ENCODE measurements at places on chromosomes 6 and 20.

DNA sequence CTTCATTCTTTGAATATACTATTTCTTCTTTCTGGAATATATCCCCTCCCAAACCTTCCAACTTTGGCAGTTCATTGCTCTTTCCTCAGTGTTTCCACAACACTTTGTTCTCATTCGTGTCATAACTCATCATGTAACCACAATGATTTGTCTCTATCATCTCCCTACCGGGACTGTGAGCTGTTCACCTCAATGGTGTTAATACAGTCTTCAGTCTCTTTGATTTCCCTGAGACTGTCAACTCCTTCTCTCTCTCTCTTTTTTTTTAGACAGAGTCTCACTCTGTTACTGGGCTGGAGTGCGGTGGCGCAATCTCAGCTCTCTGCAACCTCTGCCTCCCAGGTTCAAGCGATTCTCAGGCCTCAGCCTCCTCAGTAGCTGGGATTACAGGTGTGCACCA is 2.5 kb upstream of the MMP24 start:
- DNase-seq = no peak

GRCh38 chr6:118325220-118325860 is 222.8 kb upstream of the PLN start:
- no peak for DNase-seq

- DNase-seq = no peak
Measured at GRCh38 chr6:56938649-56939191, 16.2 kb upstream of the BEND6 start.

DNA sequence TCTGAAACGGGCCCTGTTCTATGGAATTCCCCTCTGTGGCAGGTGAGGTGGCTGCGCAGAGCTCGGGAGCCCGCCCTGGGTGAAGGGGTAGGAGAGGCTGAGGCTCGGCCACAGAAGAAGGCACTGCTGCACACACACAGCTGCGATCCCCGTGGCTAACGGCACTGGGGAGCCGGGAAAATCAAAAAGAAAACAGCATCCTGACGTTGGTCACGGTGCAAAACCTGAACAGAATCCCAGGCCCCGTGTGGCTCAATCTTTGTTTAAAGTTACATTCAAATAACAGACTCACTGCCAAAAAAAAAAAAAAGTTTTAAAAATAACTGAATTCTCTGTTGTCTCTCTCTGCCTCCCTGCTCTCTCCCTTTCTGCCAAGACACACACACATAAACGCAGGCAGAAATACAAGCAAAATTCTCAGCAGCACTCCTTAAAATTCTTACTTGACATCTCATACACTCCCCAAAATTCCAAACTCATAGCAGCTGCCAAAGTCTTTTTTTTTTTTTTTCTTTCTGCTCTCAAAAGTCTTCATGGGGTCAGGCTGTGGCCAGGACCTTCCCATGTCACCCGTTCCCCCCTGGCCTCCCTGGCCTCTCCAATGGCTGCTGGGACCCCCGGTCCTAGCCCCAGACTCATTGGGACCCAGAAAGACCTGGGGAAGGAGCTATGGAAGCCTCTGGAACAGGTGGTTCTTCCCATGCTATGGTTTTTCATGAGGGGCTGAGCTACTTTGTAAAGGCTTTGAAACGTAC is 248.8 kb downstream of the TTLL2 start:
- no peak for DNase-seq

DNA sequence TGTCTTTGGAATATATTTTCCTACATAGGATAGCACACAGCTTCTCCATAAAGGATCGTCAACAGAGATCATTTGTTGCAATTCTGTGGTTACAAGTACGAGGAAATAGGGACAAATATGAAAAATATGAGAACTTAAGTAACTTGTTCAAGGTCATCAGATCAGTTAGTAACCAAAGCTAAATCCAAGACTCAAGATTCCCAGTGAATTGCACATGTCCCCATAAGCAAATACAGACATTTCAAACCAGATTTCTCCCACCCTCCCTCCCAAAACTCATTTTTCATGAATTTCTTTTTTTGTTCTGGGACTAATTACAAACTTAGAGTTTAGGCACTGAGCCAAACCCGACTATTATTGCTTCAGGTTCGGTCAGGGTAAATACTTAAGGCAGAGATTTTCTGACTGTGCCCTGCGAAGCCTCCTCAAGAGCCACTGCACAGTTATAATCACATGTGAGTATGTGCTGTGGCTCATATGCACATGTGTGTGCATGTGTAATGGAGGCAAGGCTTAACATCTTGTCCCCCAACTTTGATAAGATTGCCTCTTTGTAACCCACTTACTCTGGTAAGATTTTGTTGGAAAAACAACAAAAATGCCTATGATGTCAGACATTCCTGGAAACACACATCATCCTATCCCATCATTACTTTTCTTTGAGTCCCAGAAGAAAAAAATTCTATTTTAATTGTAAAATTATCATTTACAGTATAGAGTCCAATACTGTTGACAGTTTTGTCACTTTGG is 216.2 kb downstream of the CD83 start:
- no peak for DNase-seq

- peak; percentile 55 for DNase-seq
Measured at GRCh38 chr6:6689400-6690143, 101.1 kb downstream of the LY86 start.

DNA sequence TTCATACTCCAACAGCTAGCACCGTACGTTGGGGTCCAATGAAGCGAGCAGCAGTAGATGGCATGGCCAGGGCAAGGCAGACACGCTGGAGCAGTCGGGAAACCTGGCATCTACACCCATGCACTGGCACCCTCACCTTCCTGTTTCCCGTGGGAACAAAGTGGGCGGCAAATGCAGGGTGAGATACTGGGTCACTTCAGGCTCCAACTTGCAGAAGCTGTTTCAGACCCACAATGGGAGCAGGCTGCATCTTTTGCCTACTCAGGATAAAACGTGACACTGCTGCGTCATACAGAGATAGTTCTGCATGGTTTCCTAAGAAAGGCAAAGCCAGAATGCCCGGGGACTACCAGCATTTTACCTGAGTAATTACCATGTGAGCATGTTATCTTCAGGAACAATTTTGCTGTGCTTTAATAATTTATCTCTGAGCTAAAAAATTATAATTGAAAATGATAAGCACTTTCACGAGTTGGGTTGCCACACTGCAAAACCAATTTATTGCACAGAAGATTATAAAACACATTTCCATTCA is 10.9 kb upstream of the CD93 start:
- peak; percentile 55 for DNase-seq

DNA sequence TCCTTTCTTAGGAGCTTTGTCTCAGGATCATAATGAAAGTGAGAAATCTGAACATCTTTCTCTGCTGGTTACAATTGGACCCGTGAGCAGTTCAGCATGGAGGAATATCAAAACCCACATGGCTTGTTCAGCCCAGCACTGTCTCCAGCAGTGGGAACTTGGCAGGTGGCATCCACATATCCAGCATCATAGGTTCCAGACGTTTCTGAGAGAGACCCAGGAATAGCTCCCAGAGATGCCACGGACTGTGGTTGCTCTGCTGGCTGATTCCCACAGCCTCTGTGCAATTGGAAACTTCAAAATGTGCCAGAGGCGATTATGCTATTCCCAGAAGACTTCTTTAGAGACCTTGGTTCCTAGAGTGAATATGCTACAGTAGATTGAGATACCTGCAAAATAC is 76.4 kb downstream of the PHACTR2 start:
- DNase-seq = no peak

DNA sequence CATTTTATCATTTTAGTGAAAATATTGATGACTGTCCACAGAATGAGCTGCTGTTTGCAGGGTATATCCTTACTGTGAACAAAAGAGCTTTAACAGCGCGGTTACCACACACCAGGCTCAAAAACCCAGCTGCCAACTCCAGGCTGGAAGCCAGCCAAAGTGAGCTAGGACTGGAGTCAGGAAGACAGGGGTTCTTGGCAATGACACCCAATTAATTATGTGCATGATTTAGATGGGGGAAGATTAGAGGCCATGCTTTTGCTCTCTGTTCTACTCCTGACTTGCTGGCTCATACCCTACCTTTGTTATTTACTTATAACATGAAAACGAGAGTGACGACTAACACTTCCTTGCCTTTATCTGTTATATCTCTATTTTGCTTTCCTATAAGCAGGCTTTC is 128.9 kb upstream of the SHLD1 start:
- DNase-seq = no peak

- peak; percentile 96 for DNase-seq
Measured at GRCh38 chr6:43917878-43918382, 147.9 kb downstream of the VEGFA start.

- DNase-seq = no peak
Measured at GRCh38 chr6:109222848-109223247, 127.5 kb downstream of the CEP57L1 start.

GRCh38 chr6:12490351-12490903 is 200.3 kb downstream of the EDN1 start:
- no peak for DNase-seq

DNA sequence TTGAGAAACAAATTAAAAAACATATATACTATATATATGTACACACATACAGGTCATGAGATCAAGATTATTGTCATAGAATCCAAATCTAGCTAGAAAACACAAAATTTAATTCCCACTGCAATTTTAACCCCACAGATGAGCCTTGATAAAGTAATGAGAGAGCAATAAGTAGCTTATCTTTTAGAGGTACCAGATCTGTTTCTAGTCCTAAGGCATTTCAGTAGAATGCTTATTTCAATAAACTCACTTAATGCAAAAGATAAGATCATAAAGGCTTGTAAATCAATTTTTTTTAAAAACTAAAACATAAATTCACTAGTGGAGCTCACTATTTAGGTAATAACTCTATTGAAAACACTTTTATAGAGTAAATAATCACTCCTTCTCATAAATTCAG is 47.2 kb downstream of the PRKN start:
- no peak for DNase-seq

GRCh38 chr20:62740286-62741141 is 31.9 kb downstream of the NTSR1 start:
- peak; percentile 87 for DNase-seq

DNA sequence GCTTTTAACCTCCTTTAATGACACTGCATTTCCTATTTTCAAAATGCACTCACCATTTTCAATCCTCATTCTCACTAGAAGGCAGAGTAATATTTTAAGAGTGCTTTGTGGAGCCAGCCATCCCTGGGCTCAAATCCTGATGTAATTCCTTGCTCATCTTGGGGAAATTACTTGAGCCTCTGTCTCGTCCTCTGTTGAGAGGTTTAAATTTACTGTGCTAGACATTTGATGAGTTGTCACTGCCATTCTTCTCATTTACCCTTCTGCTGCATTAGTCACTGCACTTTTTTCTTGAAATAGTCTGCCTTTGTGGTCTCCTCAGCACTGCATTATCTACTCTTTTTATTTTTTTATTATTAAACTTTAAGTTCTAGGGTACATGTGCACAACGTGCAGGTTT is 150.0 kb upstream of the HDDC2 start:
- DNase-seq = no peak

- no peak for DNase-seq
Measured at GRCh38 chr20:32080783-32081182, 28.7 kb upstream of the TM9SF4 start.

DNA sequence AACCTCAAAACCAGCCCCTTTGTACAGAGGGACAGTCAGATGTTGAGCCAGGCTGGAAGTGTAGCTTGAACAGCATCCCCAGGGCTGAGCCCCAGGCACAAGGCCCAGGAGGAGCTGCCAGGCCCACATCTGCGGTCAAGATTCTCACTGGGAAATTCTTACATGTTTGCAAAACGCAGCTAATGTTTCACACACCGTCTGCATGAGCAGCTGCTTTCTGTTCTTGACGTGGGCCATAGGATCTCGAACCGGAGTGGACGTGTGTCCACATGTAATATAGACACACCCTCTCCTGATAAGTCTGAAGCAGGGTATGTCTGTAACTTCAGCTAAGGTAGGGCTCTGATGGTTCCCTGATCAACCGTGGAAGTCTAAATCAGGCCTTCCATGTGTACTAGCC is 41.3 kb upstream of the TRAF3IP2 start:
- DNase-seq = no peak

DNA sequence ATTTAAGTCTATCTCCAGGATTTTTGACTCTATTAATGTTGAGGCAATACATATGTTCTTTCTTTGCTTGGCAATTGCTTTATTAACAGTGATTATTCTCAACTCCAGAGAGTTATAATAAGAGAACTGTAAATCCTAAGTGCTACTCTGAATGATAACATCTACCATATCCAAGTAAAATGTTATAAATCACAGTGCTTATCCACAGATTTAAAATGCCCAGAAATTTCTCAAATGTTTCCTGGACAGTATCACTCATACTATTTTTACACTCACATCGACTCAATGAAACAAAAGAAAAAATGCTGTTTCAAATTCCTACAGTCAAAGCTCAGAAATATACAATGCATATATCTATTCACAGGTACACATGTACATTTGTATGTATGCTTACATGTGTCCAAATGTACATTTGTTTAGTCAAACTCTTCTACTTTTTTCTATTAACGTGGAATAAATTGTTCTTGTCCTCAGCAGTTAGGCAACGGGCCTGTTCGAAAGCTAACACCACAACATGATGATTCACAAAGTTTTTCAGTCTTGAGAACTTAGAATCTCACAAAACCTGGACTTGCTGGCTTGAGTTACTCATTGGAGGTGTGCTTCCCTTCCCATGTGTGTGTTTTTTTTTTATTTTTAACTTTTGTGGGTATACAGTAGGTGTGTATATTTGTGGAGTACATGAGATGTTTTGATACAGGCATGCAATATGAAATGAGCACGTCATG is 193.0 kb downstream of the GJA10 start:
- no peak for DNase-seq

DNA sequence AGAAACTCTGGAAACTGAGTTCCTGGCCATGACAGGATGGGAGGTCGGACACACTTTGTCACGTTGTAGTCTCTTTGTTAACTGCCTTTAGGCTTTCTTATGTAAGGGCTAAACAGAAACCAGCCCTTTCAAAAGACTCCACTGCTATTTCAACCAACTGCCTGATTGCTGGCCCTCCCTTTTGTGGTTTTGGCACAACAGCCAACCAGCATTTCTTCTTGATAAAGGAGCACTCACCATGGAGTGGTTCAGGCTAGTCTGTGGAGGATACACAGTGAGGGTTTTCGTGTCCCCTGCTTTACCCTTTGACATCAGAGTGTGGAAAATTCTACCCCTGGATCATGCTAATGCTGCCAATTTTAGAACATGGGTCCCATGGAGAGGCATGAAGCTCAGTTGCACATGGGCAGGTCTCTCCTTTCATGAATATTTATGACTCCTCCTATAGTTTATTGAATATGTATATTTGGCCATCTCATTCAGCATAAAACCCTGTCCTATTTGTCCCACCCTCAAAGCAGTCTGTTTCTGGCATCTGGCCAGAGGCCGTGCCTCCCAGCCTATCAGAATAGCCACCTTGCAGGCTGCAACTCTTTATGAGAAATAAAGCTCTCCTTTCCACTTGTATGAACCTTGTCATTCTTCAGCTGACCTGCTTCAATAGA is 148.3 kb downstream of the HS3ST5 start:
- DNase-seq = no peak

All from inflammatory macrophage treated with lipopolysaccharide for 1 hour (primary cell).